MG63 (cell line): ENCODE measurements at places on chromosomes 12 and 14. TPM values are rescaled to one million over a fixed set of nuclear protein-coding genes. Genes with fewer than 3 reads are reported as not detected.

DNA sequence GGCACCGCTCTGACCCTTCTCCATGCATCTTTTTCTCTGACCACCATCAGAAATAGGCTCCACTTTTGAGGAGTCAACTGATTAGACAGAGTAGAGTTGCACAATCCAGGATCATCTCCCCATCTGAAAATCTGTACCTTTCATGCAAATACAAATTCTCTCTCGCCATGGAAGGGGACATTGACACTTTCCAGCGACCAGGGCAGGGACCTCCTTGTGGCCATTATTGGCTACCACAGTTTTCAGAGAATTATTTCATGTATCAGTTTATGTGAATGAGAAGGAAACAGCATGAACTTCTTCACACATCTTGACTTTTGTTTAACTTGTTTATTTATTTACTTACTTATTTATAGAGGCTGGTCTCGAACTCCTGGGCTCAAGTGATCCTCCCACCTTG, 13.8 kb upstream of the RAN start:
- no peak for DNase-seq

The KRT82 gene
- not detected in 2 replicates for total RNA-seq

DNA sequence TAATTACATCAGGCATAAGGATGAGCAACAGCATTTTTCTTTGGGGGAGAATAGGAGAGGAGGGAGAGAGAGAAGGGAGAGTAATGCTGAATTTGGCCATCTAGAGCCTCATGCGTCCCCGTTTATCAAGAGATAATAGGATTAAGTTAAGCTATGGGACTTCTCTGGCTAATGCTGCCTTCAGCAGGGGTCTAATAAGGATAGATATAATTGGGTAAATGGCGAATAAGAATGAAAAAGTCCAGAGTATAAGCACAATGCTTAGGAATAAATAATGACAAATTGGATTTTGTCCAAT, 470.0 kb downstream of the EGLN3 start:
- no peak for DNase-seq

The SOAT2 gene
- not detected in 2 replicates for total RNA-seq

The DDX11 gene
- total RNA-seq, result 48.6 and 70.8 TPM in 2 replicates

The GARIN6 gene
- total RNA-seq, result not detected in 2 replicates

The KLRD1 gene
- not detected in 2 replicates for total RNA-seq

DNA sequence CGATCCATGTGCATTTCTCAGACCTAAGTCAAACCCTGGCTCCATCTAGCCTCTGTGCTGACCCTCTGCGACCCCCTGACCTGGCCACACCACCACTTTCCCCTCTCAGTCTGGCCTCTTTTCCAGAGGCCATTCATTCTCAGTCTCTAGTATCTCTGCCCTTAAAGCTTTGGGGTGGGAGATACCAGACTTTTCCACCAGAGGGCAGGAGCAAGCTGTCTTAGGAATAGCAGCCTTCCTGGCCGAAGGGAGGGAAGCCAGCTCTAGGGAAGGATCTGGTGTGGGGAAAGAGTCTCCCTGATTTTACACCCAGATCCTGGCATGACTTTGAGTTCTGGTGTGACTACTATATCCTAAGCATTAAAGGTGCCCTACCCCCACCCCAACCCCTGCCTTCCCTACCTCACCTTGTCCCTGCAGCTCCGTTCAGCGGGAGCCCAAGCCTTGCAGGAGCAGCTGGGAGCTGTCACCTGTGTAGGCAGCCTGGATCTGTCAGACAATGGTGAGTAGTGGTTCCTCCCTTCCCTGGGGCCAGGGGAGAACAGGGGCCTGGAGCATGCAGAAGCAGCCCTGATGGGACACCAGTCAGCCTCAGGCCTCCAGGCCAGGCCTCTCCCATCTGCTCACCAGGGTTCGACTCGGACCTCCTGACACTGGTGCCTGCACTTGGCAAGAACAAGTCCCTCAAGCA, 6.6 kb downstream of the CARMIL3 start:
- peak; percentile 18 for DNase-seq

The OTOGL gene
- total RNA-seq, result 0.32 TPM in 1 of 2 replicates, not detected in the other

DNA sequence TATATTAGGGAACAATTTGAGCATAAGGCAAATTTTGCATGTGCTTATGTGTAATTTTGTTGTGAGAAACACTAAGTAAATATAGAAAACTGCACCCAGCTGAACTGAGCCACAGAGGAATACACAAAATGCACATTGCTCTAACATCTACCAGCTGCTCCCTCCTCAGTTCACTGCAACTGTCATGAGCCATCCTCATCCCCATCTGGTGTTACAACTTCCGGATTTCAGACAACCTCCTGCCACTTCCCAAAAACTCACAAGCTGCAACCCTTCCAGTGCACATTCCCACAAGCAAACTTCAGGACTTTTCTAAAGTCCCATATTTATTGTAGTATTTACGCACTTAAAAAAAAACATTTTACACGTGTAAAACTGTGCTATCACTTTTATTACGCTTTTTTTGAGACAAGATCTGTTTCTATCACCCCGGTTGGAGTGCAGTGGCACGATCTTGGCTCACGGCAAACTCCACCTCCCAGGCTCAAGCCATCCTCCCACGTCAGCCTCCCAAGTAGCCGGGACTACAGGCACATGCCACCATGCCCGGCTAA, 169.1 kb upstream of the TBX3 start:
- DNase-seq, result no peak

- no peak for DNase-seq
Measured at GRCh38 chr14:82837611-82838140, 1304.0 kb upstream of the SEL1L start.

The PRIMA1 gene
- not detected in 2 replicates for total RNA-seq

DNA sequence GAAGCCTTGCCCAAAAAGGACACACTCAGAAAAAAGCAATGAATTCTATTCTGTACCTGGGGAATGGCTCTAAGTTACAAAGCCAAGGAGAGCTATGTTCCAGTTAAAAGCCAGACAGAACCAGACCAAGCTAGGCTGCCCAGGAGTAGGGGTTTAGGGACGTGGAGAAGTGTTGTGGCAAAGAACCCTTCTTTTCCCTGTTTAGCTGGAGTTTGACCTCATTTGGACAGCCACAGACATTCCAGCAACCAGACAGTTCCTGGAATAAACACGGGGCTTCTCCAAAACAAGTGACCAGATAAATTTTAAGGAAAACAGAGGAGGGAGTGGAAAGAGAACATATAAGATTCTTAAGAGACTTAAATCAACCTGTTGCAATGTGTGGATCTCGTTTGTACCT, 62.3 kb downstream of the GCH1 start:
- no peak for DNase-seq

- DNase-seq, result no peak
Measured at GRCh38 chr12:53849656-53850055, 89.0 kb upstream of the HOXC13 start.

DNA sequence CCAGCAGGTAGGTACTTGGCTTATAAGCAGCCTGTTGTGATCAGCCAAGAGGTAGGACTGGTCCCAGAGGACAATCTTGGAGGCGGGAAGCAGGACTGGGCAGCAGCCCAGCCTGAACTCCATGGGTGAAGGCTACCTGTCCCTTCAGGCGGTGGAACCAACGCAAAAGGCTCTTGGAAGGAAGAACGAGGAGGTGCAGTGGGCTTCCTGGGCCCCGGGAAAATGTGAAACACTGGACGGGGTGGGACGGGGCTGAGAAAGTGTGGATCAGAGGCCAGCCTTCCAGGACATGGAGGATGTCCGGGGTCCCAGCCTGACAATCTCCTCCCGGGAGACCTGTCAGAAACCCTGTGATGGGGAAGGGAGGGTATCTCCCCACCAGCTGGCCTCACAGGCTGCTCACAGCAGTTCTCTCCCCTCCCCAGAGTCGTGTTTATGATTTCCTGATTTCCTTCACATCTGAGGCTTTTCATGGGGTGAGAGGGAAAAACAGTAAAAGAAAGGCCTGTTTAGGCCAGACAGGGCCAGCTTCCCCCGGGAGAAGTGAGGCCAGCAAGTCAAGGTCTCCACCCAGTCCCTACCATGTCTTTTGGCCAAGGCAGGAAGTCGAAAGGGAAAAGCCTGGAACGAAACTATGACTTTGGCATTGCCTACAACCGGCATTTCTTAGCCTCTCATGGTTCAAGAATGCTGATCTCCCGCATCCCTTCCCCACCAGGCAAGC, 11.3 kb downstream of the CMKLR1 start:
- DNase-seq, result no peak

DNA sequence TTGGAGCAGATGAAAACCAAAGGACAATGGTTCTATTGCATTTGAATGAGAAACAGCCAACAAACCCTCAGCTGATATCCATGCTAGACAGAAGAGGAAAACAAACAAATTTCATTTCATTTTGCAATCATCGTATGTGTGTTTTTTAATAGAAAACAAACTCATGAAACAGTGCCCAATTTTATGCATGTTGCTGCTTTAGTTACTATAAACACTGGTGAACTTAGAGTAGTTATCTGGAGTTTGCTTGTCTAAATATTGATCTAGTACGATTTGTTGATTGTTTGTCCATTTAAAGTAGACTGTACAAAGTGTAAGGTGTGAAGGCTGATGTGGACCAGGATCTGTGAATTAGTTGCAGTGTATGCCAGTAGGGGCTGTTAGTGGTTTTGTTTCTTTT, 166.6 kb downstream of the KITLG start:
- DNase-seq, result no peak

DNA sequence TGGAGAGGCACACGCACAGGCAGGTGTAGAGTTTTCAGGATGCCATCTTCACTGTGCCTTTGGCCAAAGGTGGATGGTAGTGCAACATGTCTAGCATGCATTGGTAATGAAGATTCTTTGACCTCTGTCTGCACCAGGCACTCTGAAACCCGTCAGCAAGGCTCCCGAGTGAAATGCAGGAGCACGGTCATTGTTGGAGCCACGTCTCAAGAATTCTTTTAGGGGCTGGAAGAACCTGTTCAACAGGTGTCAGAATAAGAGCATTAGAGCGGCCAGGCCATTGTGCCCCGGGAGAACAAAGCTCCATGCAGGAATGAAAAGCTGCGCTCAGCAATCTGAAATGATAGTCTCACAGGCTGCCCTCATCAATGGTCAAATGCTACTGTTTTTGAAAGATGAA, 40.2 kb upstream of the DICER1 start:
- no peak for DNase-seq

- DNase-seq, result no peak
Measured at GRCh38 chr12:96225994-96226399, 31.8 kb downstream of the ELK3 start.

The ASIC1 gene
- total RNA-seq, result 1.5 and 1.7 TPM in 2 replicates
